ENCODE measurements at places on chromosomes 2 and 18. TPM values are rescaled to one million over a fixed set of nuclear protein-coding genes. Genes with fewer than 3 reads are reported as not detected.

- no peak for DNase-seq
Observed at GRCh38 chr2:224837558-224837957, 121.4 kb upstream of the CCDC195 start.

The FBLN7 gene
- 0.74 TPM for polyA plus RNA-seq

GRCh38 chr2:54687595-54688152, 35.8 kb upstream of the EML6 start:
- DNase-seq = no peak

The COL5A2 gene
- 15.4 TPM for polyA plus RNA-seq

The HMSD gene
- polyA plus RNA-seq = 0.03 TPM
